B cell (primary cell): ENCODE measurements at places on chromosomes 1 and 21.

DNA sequence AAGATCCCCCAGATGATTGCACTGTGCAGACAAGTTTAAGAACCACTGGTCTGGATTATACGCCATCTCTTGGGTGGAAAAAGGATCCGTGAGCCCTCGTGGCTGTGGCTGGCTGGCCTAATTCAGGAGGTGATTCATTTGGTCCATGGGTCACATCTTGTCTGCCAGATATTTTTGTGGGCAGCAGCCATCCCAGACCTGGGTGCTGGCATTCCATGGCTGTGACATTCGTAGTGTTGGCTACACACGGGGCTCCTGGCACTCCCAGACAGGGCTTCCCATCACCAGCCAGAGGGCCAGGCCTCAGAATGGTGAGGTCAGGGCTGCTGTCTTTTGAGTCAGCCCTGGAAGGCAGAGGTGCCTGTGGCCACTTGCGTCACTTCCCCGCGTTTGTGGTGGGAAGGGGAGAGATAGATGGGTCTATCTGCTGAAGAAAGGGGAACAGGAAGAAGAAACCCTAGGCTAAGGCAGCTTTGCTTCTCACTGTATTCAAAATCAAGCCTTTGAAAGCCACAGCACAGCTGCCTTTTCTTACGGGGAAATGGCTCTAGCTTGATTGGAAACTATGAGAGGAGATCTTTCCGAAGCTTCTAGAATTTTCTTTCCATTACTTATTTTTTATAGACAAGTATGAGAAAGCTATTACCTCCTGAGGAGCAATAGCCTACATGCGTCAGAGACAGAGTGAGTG is 32.4 kb downstream of the EIF2D start:
- peak; percentile 93 for DNase-seq

GRCh38 chr1:41397753-41398330 is 36.6 kb downstream of the FOXO6 start:
- DNase-seq: no peak

- DNase-seq: no peak
Measured at GRCh38 chr1:9649769-9650168, 1.8 kb upstream of the PIK3CD start.

DNA sequence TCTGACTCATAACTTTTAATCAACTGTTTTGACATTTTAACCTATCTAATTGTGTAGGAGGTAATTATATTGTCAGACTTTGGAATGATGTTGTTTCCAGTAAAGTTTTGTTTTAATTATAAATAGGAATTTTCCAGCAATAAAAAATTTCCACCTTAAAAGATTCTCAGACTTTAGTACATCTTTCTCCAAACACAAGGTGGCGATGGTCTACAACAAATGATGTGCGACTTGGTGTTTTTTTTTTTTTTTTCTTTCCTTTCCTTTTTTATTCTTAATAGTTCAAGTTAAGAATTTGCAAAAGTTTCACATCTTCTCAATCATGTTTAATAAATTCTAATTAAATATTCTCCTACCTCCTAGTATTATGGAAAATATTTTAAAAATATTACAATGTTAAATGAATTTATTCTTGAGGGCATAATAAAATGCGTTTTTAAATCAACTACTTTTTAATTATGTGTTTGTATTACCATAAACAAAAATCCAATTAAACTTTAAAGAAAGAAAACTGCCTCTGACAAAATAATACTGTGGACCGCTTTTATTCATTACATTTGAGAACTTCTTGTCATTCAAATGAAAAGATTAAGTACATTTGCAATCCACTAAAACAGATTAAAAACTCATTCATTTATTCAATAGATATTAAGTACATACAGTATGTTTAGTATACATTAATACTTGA is 4.4 kb upstream of the ADAMTS1 start:
- peak; percentile 20 for DNase-seq

GRCh38 chr1:25765923-25766589 is 33.9 kb upstream of the SELENON start:
- no peak for DNase-seq

DNA sequence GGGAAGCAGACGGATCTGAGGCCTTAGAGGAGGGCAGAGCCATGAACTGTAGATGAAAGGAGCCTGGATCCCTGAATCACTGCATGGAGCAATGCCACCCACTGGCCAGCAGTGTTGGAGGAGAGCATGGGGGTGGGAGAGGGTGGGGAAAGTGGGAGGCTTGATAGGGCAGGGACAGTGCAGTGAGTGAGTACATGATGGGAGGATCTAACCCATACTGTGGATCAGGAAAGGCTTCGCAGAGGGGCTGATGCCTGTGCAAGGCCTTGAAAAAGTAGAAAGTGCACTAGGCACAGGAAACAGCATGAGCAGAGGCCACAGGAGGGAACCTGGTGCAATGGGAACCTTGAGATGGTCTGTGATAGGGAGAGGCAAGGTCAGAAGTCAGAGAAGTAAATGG is 391.9 kb downstream of the PTPRU start:
- no peak for DNase-seq

DNA sequence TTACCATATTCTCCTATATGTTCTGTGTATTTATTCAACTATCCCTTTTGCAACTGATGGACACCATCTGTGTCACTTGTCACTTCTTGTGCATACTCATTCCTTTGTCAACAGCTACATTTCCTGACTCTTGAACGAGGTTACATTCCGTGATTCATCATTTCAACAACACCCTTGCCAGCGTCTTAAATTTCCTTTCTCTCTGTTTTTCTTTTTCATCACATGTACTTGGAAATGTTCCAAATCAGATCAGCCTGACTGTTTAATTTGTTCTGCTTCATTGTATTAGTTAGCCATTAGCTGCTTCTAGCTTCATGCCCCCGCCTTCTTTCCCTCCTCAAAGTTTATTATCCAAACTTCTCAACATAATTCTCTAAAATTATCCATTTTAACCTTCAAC is 173.0 kb downstream of the ADGRL4 start:
- DNase-seq: no peak

- no peak for DNase-seq
Measured at GRCh38 chr1:110235834-110236682, 25.9 kb downstream of the KCNC4 start.

DNA sequence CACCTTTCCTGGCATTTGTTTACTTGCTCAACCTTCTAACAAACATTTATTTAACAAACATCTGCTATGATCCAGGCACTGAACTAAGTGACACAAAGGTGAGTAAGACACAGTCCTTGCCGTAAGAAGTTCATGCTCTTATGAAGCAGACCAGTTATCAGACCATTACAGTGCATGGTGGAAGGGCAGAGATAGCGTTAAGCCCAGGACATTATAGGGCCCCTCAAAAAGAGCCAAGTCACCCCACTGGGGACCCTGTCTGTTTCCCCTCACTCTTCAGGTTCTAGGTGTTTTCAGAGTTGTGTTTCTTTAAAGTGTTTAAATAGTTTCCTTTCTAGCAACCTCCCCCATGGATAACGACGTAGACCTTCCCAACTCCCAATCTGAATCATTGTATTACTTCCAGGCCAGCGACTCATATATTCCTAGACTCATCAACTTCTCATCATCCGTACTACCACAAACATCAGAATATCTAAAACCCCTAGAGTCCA is 39.3 kb downstream of the TCP10L start:
- DNase-seq: no peak

DNA sequence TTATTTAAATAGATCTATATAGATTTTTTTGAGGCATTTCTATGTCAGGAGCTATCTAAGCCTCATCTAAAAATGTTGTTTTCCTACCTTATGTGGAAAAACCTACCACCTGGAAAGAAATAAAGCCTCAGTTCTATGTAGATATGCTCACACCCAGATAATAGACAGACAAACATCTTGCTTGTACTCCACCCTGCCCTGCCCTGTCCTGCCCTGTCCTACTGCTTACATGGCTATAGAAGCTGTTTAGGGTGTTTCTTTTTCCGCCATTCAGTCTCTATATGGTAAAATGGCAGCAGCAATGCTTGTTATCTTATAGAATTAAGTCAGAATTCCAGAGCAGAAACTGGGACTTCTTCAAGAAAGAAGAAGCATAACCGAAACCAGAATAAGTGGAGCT is 13.4 kb downstream of the CTTNBP2NL start:
- DNase-seq: no peak

DNA sequence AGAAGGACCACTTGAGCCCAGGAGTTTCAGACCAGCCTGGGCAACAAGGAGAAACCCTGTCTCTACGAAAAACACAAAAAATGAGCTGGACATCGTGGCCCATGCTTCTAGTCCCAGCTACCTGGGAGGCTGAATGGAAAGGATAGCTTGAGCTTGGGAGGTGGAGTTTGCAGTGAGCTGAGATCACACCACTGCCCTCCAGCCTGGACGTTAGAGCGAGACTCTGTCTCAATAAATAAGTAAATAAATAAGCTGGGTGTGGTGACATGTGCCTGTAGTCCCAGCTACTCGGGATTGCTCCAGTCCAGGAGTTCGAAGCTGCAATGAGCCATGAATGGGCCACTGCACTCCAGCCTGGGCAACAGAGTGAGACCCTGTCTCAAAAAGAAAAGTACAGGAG is 3.6 kb downstream of the AKR1A1 start:
- DNase-seq: no peak

DNA sequence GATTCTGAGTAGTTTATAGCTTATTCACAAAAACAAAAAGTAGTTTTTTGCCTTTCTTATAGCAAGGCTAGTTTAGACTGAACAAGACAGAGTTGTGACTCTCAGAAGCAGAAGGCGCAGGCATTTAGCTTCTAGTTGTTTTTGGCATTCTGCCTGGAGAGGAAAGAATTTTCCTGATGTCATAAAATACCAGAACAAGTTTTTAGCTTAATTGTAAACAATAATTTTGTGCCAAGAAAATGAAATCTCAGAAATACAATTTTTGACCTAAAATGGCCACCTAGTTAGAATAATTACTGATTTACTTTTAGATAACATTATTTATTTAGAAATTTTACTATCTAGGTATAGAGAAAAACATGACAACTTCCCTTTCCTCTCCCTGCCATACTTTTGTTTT is 1.0 kb downstream of the DNAJB4 start:
- DNase-seq: peak; percentile 13

DNA sequence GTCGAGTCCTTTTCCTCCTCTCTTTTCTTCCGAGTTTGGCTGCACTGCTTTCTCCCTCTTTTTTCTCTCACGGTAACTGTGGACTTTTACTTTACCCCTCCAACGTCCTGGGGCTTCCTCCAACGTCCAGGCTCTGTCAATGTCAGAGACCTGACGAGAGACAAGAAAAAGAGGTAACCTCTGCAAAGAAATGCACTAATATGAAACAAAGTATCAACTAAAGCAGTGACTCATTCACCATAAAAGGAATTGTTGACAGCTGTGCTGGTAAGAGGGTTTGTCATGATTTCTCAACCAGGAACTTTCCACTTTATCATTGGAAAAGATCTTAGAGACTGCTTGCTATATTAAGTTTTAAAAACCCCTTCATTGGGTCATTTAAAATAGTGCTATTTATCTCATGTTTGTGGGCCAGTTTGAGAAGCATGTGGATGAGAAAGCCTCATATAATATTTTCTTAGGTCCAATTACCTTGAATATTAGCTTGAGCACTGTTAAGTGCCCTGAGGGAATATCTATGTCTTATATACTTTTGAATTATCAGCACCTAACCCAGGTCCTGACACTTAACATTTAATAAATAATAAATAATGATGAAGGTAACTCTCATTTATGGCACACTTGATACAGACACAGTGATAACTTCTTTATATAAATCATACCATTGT is at the start of gene GBP2:
Gene GBP2, minus strand, starts transcription at position 202 of the 668 bp plus-strand sequence. CDS start 4,148 bp downstream, outside the sequence.
- DNase-seq: peak; percentile 16

DNA sequence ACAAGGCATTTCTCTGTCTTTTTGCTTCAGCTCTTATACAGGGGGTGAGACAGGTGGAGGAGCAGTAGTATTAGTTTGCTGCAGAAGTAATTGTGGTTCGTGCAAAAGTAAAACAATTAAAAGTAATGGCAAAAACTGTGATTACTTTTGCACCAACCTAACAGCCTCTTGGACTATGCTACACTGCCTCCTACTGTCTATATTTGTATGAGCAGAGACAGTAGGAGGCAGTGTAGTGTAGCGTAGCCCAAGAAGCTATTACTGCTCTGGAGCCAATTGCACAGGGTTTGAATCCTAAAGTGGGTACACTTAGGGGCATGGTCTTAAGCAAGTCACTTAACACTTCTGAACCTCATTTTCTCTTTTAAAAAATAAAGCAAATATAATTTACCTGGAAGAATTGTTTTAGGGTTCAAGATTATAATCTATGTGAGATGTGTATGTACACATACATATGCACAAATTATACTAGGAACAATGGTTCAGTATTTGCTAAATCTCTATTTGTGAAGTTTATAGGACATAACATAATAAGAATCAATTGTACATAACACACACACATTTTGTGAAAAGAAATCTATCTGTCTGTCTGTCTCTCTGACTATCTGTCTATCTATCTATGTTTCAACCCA is 103.8 kb downstream of the BRINP3 start:
- DNase-seq: no peak

DNA sequence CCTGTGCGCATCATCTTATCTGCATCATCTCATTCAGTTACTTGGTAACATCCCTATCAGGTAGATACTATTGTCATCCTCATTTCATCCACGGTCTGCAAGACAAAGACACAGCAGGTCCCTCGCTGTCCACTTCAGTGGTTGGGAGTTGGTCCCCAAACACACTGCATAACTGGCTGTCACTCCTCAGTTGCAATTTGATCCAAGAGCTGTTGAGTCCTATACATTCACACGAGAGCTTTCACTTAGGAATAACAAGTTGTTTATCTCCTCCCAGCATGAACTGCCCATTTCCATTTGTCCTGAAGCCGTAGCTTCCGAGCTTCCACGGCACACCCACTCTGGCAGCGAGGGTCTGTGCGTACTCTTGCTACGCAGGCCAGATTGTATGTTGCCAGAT is 472.0 kb downstream of the CAMTA1 start:
- DNase-seq: no peak

DNA sequence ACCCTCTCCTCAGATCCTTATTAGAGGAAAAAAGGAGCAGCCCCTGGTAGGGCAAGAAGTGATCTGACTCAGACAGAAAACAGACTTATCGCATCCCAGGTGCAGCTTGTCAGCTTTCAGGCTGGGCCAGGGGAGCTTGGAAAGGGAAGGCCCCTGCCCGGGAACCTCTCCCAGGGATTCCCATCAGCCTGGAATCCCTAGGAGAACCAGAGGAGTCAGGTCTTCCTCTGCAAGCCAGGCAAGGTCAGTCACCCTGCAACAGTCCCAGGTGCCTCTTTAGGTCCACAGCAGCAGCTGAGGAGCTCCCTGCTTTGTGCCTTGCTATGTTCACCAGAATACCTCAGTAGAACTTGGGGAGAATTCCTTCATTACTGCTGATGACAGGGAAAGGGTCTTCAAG is 2.9 kb upstream of the PRAMEF12 start:
- no peak for DNase-seq

GRCh38 chr1:51928896-51929295 is 50.4 kb upstream of the NRDC start:
- DNase-seq: no peak
